ENCODE measurements at places on chromosomes 11 and 22.

- DNase-seq, result no peak
These were observed 201.6 kb upstream of the B3GAT1 start for GRCh38 chr11:134613646-134614045.

GRCh38 chr11:1302041-1302460 is 7.4 kb downstream of the TOLLIP start:
- no peak for DNase-seq

DNA sequence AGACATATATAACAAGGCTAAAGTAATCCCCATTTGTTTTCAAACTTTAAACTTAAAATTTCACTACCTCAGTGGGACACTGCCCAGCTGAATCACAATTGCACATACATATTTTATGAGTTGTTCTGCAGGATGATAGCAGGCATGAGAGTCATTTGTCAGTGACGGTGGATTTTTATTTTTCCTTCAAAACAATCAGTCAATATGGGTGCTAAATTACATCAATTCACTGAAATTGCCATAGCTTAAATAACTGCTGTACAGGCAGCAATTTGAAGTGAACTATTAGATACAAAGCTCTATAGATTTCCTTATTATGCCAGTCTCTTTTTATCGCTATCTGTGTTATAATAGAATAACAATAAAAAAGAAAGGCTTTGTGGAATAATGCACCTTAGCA is 784.6 kb upstream of the ANO3 start:
- no peak for DNase-seq

DNA sequence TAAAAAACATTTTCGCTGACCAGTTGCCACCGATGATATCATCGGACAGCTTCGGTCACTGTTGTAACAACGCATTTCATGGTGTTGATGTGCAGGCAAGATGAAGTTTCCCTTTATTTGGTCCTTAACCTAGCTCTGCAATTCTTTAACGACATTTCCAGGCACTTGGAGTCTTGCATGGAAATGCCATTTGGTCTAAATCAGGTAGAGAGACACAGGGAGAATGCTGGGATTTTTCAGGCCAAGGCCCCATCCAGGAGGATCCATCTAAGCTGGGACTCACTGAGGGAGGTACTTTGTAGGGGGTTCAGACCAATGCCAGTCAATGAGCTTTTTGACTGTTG is 121.5 kb upstream of the RCN1 start:
- no peak for DNase-seq

- DNase-seq, result no peak
These were observed 139.3 kb downstream of the FAM76B start for GRCh38 chr11:95650276-95650675.

GRCh38 chr11:63552921-63553320 is 10.3 kb downstream of the PLAAT2 start:
- DNase-seq, result no peak

DNA sequence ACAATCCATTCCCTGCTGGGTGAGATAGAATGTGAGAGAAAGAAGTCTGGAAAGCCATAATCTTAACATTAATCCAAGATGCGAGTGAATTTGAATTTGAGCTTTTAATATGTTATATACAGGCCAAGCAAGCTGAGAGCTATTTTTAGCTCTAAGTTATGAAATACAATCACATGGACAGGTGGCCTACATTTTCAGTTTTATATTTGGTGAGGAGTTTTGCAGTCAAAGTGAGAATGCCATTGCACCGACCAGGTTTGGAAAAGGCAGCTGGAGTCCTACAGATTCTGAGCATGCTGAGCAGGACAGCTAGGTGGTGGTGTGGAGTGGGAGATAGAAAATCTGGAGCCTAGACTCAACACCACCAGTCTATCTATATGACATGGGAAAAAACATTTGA is 12.0 kb downstream of the OR5B21 start:
- no peak for DNase-seq

DNA sequence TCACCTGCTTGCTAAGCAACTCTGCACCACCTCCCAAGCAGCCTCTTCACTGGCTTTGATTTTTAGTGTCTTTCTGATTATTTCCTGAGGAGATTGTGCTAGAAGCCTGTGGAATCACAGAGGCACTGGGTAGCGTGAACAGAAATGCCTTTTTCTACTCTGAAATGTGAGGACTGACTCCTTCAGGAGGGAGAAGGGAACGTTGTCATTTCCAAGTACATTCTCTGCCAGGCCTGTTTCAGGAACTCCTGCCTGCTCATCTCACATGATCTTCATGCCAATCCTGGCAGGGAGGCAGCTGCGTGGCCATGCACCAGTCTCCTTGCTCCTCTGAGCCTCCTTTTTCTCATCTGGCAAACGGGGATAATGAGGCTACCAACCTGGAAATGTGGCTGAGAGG is 49.8 kb upstream of the PRDM11 start:
- no peak for DNase-seq

DNA sequence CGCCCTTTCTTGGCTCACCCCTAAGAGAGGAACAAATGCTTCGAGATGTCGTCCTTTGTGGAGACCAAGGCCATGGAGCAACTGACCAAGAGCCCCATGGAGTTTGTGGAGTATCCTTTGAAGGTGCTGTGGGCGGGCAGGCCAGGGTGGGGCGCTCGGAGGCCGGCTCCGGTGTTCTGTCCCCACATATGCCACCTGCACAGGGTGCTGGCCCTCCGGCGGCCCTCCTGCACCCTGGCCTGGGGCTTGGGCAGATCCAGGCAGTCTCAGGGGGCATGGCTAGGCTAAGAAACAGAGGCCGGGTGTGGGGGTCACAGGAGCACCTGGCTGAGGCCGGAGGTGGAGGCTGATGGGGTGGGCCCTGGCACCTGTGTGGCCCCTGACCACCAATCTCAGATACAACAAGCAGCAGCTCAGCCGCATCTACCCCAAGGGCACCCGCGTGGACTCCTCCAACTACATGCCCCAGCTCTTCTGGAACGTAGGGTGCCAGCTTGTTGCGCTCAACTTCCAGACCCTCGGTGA is 10.3 kb downstream of the PLCB3 start:
- DNase-seq, result no peak

DNA sequence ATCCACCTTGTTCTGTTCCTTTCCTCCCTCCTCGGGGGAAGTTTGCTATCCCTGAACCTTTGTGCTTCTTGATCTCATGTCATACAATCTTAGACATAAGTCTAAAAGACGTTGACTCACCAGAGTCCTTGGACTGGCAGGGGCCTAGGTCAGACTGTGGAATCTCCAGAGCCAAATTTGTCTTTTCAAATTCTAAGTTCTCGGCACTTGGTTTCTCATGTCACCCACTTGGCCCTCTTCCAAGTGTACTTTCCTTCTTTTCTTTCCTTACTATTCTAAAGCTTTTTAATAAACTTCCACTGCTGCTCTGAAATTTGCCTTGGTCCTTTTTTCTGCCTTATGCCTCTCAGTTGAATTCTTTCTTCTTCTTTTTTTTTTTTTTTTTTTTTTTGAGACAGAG is 30.1 kb upstream of the SMPD1 start:
- no peak for DNase-seq

- peak; percentile 53 for DNase-seq
These were observed 189.6 kb downstream of the ADAMTS15 start for GRCh38 chr11:130638033-130638432.

GRCh38 chr11:15911377-15912044 is 444.8 kb downstream of the SOX6 start:
- no peak for DNase-seq

- DNase-seq, result no peak
These were observed 28.0 kb upstream of the CABP7 start for GRCh38 chr22:29691636-29692326.

- DNase-seq, result no peak
These were observed 300.6 kb downstream of the TBC1D22A start for GRCh38 chr22:47063071-47063509.

DNA sequence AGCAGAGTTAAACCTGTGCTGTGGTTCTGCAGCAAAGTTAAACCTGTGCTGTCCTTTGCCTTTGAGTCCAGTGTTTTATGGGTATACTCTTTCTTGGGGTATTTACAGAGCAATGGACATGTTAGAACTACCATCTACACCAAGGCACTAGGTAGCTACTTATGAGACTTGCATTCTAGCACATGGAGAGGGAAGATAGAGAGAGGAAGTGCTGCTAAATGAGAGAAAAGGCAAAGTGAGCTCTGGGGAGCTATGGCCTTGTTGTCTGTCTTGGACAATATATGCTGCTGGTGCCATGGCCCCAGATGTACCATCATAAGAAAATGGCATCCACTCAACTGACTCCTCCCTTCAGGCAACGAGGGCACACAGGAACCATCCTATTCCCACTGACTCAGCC is 91.5 kb downstream of the SLC1A2 start:
- no peak for DNase-seq

- DNase-seq, result no peak
These were observed 61.1 kb downstream of the ST3GAL4 start for GRCh38 chr11:126416542-126417090.

DNA sequence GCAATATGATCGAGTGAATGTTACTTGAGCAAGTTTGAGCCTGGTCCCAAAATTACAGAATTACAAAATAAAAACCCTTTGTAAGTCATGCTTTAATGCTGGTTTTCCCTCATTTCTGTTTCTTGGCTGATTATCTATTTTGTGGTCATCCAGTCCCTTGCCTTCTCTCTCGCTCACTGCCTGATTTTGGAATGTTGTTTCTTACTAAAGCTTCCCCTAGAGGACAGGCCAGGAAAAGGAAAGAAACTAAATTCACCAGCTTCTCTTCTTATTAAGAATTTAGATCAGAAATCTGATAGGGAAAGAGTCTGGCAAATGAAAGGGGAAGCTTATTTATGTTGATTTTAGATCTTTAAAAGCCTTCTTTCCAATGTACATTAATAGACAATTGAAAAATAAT is 16.6 kb upstream of the BDNF start:
- DNase-seq, result no peak

Data from nephron progenitor cell (in vitro differentiated cells).